T1000 (cell line): ENCODE measurements at places on chromosomes 12 and 14.

DNA sequence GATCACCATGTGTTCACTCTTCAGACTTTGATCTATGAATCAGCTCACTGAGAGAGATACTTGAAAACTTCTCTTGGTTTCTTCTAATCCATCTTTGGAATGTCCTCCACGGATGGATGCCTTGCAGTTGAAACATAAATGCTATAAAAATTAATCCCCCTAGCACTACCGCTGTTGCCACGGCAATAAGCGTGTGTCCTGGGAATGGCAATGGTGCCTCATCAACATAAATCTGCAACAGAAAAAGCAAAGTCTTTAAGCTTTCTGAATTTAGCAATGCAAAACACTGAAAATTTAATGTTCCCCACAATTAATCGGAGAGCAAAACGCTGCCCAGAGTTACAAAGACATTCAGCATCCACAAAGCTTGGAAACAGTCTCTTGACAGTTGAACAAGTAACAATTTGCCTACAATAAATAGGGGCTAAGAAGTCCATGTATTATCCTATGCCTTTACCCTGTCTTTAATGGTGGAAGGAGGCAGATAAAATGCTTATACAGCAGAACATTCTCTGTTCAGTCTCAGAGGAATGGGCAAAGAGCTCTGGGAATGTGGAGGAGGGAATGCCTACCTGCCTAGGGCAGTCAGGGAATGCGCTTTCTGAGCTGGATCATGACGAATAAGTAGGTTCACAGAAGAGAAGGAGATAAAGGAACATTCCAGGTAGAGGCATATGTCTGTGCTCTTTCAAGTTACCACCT is 70.9 kb upstream of the PPP4R3A start:
- no peak for DNase-seq

DNA sequence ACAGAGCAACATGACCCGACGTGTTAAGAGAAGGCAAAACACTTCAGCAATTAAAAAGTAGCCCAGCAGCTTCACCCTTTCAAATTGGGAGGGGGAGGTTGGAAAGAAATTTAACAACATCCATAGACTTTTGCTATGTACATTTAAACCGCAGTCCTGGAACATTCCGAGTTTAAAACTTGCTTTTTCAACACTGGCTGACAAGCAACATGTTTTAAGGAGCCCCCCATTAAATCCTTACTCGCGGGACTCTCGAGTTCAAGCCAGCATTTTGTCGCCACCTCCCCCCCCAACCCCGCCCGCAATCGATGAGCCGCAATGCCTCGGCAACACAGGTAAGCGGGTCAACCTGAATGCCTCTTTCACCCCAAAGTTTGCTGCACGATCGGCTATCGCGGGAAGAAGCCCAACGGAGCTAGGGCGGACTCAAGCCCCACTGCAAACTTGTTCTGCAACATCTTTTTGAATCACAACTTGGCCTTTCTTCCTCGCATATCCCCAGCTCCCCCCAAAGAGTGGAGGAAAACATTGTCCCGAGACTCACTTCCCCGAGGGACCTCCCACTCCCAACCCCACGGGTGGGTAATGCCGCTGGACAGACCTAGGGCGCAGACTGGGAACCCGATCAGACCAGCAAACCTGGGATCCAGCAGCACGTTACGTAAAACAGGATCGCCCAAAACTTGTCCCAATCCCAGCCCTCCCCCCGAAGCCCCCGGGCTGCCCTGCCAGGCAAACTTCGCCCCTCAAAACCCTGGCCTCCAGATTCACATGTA is 777 bp downstream of the ZFP36L1 start:
- DNase-seq: peak; percentile 59

- no peak for DNase-seq
Observed at GRCh38 chr12:71655907-71656306, 7.7 kb downstream of the ZFC3H1 start.

GRCh38 chr14:101070540-101071492 is 167.3 kb upstream of the RTL1 start:
- DNase-seq: no peak

DNA sequence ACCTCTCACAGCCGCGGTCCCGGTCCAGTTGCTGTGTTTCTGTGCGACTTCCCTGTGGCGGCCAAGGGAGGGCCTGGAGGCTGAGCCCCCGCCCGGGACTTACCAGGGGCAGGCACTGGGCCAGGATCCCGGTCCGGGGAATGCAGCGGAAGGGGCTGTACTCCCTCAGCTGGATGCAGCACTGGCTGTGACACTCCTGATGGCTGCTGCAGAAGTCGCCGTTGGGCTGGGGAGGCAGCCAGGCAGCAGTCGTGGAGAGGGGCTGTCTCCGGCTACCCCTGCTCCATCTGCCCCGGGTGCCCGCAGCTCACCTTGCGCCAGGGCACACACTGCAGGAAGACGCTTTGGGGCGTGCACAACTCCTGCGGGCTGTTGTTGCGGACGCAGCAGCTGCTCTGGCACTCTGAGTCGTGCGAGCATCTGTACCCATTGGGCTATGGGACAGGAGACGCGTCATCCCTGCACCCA is 6.2 kb downstream of the LRCOL1 start:
- DNase-seq: no peak

GRCh38 chr12:23221066-23221465 is 596.1 kb downstream of the ETNK1 start:
- no peak for DNase-seq

DNA sequence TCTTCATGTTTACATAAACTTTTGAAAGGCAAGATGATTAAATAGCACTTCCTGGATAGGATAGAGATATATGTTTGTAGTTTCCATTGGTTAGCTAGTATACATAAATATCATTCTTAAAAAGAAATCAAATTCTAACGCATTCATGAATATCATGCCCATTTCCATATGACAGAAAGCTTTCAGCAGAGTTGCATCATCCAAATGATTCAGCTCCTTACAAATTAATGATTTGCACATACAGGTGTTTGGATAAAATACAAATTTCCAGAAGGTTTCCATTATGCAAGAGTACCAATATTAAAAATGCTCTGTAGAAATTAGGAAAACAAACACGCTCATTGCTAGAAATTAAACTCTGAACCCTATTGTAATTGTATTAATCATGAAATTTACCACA is 264.4 kb downstream of the FOXG1 start:
- no peak for DNase-seq

DNA sequence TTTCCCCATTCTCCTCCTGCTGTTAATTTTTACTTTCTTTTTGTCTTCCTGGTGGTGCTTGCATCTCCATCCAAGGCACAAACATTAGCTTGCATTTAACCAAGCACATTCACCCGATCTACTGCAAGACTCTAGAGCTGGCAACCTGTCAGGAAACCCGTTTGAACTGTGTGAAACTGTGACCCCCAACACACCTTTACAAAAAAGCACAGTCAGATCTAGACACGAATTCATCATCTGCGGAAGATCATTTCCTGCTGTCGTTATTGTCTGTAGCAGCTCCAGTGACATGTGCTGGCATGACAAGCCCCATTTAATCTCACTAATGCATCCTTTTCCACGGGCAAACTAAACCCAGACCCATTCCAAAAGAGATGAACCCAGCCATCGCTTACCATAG is 340.5 kb downstream of the VRK1 start:
- DNase-seq: no peak

GRCh38 chr12:115942346-115942745 is 335.1 kb downstream of the MED13L start:
- no peak for DNase-seq

DNA sequence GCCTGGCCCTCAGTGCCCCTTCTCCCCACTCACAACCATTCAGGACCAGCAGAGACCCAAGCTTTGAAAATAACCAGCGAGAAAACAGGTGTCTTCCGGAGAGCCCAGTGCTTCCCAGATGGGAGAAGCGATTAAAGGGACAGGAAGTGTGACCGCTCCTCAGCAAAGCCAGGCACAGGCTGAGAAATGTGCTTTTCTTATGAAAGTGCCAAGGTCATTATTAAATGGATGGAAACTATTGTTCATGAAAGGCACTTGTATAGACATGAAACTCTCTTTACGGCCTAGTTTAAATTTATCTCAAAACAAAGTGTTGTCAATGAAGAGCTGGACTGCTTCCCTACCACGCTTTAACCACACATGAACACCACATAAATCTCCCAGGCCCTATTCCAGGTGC is 210.4 kb downstream of the SPTSSA start:
- no peak for DNase-seq

DNA sequence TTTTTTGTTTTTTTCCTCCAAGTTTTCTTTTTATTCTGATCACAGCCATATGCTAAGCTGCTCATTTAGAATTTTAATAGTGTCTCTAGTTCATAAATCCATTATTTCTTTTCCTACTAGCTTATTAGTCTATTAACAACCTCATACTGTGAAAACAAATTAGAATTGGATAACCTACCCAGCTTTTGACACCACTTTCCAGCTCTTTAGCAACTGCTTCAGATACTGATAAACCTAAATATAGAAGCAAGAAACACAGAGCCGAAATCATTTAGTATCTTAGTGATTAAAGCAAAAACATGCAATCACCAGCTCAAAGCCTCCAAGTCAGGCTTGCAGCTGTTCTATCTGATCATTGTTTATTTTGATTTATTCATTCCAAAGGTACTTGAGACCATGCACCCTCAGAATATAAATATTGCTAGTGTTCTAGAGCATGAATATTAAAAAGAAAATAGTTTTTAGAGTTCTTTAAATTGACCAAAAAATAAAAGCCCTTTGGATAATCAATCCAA is 121.5 kb downstream of the STXBP6 start:
- no peak for DNase-seq

GRCh38 chr12:94704452-94705306 is 54.3 kb upstream of the TMCC3 start:
- peak; percentile 38 for DNase-seq

DNA sequence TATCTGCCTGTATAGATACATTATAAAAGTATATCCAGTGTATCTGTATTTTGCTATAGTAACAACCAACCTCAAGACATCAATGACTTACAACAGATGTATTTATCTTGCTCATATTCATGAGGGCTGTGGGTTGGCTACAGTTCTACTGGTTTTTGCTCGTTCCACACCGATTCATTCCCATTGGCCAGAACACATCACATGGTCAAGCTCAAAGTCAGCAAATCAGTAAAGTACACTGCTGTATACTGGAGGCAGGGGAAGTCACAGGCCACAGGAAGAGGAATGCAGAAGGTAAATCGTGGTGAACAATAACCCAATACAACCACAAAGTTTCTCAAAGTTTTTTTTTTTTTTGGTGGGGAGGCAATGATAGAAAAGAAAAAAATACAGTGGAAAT is 180.0 kb upstream of the CDKN3 start:
- DNase-seq: no peak

- DNase-seq: no peak
Observed at GRCh38 chr12:93603762-93604161, 31.3 kb downstream of the SOCS2 start.

- no peak for DNase-seq
Observed at GRCh38 chr12:102430661-102431060, 49.7 kb downstream of the IGF1 start.

GRCh38 chr14:22607291-22607690 is 9.2 kb downstream of the ABHD4 start:
- DNase-seq: no peak

DNA sequence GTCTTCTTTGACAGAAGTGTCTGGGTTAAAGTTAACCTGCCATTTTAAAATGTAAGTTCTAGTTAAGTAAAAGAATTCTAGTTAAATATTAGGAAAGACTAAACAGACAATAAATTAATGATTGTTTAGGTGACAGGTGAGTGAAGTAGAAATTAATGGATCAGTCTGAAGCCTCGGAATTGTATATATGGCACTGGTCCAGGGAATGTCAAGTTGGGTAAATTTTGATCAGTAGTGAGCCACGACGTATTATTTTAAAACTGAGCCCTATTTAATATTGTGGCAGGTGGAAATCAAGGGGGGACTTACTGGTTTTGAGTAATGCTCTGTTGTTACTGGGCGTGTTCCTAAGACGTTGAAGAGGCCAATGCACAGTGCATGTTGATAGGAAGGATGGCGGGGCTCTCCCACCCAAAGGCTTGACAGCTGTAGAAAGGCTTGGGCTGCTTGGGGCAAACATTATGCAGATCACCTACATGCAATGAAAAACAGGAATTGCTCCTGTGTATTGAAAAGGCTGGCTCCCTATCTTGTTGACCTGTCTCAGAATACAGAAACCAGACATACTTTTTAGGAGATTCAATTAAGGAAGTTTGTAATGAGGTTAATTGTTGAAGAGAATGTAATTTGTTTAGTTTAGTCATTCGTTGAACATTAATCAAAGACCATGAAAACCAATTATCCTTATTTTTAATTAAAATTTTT is 5.9 kb upstream of the PPFIBP1 start:
- no peak for DNase-seq

- no peak for DNase-seq
Observed at GRCh38 chr12:29650371-29650770, 133.4 kb downstream of the TMTC1 start.

DNA sequence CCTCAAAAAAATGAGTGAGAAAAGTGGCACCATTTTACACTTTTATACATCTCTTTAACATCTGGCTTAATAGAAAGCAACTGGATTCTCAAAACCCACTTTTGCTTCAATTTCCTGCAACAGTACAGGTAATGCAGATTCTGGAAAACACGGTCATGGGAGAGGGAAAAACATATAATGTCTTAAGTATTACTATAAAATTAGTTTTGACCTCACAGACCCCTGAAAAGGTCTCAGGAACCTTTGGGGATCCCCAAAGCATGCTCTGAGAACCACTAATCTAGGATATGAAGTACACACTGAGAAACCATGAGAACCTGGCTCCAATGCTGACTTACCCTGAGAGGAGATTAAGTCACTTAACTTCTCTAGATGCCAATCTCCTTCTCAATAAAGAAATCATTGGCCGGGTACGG is 64.7 kb downstream of the PPP2R5E start:
- DNase-seq: no peak

- no peak for DNase-seq
Observed at GRCh38 chr14:97337670-97338069, 540.5 kb downstream of the VRK1 start.

DNA sequence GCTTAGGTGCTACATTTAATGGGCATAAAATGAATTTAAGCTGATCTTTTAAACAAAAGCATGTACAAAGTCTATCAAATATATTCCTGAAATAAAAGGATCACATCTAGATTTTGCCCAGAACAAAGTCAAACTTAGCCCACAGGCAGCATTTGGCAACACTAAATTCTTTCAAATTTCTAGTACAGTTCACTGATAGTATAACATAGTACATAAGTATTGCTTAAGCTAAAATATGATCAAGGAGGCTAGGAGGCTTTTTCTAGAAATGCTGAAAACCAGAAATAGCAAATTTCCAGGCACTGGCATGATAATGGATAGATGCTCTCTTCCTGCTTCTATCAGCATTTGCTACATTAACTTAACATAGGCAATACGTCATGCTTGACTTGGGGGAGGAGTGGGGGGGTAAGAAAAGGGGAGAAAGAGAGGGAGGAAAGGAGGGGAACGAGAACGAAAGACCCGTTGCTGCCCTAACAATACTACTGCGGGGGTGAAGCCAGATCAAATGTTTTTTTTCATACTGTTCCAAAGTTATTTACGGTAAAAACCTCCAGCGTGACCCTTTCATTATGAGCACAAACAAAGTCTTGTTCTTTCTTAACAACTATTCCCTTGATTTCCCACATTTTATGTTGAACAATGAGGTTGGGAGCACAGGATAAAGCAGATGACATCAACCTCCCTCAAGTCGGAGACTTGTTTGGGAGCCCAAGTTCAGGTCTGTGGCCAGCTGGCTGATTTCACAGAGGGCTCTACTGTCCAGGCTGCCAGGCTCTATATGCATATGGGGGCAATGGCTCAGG is 10.6 kb downstream of the TMED10 start:
- no peak for DNase-seq

GRCh38 chr12:30988646-30989286 is 62.2 kb downstream of the TSPAN11 start:
- DNase-seq: no peak
